ENCODE measurements at places on chromosomes 2 and 18.
A peak's percentile ranks its signal among the peaks of the same experiment; 100 is the strongest.

- no peak for DNase-seq
These were observed 184.8 kb downstream of the DIS3L2 start for GRCh38 chr2:232146294-232146693.

DNA sequence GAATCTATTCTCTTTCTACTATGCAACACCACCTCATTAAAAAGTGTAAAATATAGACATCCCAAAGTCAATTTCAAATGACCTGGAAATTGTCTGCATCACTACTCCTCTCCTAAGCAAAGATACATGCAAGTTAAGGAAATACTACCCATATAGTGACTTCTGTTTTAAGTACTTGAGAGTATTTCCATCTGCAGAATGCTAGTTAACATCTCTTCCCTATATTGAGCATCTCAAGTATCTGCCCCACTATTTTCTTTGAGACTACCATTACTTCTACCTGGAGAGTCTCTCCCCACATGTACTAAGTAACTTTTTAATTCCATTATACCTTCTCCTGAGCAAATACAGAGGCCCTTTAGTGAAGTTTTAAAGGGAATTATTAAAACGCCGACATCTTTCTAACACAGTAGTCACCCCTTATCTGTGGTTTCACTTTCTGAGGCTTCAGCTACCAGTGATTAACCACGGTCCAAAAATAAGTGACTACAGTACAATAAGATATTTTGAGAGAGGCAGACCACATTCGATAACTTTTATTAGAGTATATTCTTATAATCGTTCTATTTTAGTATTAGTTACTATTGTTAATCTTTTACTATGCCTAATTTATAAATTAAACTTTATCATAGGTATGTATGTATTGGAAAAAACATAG lies 21.8 kb downstream of the CWC22 start:
- DNase-seq, result no peak

DNA sequence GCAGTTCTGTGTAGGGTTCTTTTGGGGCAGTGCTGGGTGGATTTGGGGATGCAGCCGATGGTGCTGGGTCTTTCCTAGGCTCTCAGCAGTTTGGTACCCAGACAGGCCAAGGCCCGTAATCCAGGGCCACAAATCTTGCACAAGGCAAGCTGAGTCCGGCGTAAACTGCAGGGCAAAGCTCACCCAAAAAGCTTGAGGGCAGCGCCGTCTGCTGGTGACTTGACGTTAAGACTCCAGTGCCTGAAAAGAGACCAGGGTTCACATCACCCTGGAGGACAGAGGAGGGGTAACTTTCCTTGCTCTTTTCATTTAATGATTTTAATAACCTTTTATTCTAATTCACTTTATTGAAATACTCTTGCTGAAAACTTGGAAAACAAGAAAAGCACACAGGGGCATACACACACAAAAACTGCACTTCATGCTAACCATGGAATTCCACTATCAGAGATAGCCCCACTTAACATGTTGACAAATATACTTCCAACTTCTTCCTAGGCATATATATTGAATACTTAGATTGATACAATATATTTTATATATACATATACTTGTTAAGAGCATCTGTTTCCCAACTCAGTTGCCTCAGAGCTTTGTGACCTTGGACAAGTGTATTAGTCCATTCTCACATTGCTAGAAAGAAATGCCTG lies 38.9 kb downstream of the CNGA3 start:
- peak; percentile 51 for DNase-seq

- DNase-seq, result no peak
These were observed 250.5 kb downstream of the LOXHD1 start for GRCh38 chr18:46406539-46406932.

GRCh38 chr2:217948897-217949296 lies 53.9 kb downstream of the TNS1 start:
- no peak for DNase-seq

DNA sequence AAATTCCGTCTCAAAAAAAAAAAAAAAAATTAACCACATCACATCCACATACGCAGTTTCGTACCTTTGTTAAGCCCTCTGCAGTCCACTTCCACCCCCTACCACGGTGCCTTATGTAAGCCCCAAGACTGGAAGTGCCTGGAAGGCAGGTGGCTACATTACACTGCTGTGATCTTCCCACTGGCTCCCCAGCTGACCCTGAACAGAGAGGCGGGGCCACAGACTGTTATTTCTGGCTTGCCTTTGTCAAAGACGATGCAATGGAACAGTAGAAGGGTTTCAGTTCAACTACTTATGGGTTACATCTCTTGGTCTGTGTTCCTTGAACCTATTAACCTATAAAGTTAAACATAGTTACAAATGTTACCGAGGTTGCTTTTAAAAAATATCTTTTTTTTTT lies 15.7 kb upstream of the COX7A2L start:
- DNase-seq, result no peak

DNA sequence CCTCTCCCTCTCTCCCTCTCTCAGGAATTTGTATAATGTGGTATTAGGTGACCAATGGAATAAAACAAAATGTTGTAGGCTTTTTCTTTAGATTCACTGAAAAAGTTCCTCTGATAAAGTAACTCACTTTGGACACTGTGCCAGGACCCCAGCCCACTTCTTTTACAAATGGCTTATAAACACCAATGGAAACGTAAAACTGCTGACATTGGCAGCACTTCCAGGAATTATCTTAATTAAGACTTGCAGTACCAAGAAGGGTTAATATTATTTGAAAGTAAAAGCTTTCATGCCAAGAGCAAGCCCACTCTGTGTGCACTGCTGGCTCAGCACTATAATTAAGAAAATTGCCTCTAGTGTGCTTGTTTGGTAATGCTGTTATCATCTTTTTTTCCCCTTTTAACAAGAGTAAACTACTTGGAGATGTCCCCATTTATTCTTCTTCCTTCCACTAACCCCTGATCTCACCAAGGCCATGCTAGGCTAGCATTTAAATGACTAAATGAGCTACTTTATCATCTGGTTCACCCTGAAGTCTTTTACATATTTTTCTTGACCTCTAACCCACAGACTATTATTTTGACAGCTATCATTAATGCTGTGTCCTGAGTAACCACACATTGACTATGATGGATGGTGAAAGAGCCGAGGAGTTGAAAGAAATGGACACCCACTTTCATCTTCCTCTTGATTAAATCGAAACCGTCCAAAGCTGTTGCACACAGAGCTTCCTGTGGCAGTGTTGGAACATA lies 232.2 kb upstream of the ETAA1 start:
- DNase-seq, result no peak

- DNase-seq, result no peak
These were observed 261.3 kb downstream of the ALPK2 start for GRCh38 chr18:58367425-58368140.
